NCI-H748 treated with DMSO at 0.1 percent for 48 hours (cell line): ENCODE measurements at places on chromosomes 6 and 20.

- no peak for DNase-seq
Observed at GRCh38 chr6:19662911-19663310, 174.3 kb upstream of the ID4 start.

- no peak for DNase-seq
Observed at GRCh38 chr20:33284284-33284683, 1.3 kb downstream of the BPIFB1 start.

- peak; percentile 9 for DNase-seq
Observed at GRCh38 chr6:138999949-139000725, 12.1 kb upstream of the REPS1 start.

GRCh38 chr6:37393381-37393929 is 39.6 kb upstream of the CMTR1 start:
- no peak for DNase-seq

- no peak for DNase-seq
Observed at GRCh38 chr6:127494240-127494767, 24.8 kb downstream of the MTCL3 start.

DNA sequence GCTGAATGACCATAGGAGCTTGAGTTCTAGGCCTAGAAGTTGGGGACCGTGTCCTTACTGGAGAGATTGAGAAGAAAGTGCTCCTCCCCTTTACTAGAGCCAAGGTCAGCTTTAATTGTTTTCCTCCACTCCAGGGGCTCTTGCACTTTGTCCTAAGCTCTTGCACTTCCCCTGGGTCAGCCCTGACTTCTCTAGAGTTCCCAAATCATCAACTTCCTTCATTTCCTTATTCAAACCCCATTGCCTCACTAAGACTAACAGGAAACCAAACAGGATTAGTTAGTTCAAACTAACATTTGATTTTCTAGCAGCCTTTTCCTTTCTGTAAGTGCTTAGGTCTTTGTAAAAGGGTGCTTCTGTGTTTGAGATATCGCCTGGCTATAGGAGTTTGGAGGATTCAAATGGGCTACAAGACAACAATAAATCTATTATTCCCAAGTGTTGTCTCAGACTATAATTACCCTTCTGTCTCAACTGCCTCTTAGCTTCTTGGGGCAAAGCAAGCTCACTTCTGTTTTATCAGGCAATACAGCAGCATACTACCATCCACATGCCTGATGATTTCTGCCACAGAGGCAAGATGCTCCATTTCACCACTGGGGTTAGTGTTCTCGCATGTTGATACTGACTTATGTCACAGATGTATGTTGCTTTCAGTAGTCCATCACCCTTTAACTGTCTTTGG is 12.8 kb upstream of the DTNBP1 start:
- no peak for DNase-seq

DNA sequence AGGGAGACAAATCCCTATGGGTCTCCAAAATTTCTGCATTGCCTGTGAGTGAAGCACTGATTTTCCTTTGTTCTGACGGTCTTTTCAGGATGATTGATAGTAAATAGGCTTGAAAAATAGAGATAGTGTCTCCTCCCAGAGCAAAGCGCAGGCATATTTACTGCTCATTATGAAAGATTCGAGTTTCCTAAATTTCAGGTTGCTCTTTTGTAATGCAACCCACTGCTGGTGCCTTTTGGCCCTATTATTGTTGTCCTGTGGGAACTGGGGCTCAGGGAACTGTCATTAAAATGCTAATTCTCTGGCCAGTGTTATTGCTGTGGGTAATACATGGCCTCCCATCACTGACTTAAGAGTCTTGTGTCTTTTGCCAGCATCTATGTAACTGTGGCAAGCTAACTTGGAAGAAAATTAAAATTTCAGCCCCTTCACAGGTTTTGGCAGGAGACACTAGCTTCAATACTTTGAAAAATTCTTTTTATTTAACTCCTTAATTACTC is 754.1 kb upstream of the MAP3K7 start:
- DNase-seq, result no peak

DNA sequence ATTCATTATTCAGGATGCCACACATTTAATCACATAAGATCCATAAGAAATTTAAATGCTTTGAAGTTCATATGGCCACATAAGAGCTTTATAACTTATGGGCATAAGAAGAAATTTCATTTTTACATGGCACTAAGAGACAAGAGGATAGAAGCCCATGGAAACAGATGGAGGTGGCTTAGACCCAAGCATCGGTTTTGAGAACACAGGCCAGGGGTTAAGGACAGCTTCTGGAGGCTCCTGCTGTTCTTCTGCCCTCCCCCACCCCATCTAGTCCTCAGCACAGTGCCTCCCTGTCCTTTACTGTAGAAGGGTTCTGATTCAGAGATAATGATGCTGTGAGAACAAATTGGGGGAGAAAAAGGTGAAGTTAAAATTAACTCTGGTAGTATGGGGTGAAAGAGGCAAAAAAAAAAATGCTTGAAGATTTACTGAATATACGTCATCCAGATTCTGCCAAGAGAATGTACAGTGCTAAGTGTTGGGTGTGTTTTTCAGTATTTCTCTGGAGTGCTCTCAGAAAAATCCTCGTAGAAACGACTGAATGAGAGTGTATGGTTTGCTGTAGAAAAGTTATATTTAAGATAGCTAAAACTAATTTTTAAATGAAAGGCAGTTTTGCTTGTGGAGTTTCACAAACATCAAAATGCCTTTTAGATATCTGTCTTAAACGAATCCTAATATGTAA is 539.7 kb downstream of the QKI start:
- no peak for DNase-seq

DNA sequence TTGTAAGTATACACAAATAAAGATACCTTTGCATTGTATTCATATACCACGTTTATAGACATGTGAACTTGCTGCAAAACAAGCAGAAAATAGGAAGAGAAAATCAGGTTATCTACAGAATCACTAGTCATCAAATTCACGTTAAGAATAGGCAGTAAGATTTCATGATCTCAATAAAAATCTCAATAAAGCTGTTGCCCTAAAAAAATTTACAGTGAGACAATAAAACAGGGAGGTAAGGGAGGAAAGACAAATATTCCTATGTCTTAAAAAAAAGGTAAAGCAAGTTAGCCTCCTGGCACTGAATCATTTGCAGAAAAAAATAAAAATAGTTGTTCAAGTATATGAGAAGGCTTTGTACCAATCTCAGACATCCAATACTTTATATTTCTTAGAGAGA is 44.1 kb downstream of the GPX5 start:
- DNase-seq, result no peak

GRCh38 chr20:53382263-53382844 is 211.3 kb downstream of the ZNF217 start:
- DNase-seq, result no peak

GRCh38 chr6:75481936-75482593 is 11.5 kb downstream of the FILIP1 start:
- no peak for DNase-seq
